ENCODE measurements at places on chromosomes 6 and 20.

DNA sequence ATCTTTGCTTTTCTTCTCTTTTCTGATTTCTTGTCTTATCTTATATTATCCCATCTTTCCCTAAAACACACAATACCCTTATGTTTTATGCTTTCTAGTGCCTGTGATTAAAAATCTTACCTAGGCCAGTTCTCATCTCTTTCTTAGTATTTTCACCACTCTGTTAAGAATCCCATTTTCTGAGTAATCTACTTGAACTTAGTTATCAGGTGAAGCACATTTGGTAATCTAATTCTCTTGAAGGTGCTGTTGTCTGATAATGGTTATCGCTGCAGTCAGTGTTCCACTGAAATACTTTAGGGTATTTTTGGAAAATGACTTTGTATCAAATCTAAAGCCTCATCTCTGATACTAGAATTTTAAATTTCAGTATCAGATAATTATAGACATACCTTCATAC is 192.5 kb upstream of the MAN1A1 start:
- no peak for DNase-seq

DNA sequence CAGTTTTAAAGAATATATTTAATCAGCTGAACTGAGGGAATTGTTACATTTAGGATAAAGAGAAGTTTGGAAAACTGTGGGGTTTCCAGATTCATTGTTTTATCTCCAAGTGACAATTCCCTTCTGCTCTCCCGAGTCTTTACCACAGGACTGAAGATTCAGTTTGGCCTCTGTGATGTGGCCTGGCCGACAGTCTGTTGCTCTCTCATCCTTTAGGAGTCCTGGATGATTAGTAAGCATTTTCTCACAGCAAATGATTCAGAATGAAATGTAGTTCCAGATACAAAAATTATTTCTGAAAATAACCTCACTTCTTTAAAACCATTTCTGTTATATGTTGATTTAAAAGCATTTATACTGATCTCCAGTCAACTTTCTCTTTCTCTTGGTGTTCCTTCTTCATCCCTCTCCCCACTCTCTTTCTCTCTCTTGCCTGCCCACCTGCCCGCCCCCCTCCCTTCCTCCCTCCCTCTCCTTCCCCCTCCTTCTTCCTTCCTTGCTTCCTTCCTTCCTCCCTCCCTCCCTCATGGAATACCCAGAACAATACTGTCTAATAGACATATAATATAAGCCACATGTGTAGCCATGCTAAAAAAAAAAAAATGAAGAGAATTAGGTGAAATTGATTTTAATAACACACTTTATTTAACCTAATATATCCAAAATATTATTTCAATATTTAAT is 254.9 kb downstream of the PRL start:
- DNase-seq: no peak

DNA sequence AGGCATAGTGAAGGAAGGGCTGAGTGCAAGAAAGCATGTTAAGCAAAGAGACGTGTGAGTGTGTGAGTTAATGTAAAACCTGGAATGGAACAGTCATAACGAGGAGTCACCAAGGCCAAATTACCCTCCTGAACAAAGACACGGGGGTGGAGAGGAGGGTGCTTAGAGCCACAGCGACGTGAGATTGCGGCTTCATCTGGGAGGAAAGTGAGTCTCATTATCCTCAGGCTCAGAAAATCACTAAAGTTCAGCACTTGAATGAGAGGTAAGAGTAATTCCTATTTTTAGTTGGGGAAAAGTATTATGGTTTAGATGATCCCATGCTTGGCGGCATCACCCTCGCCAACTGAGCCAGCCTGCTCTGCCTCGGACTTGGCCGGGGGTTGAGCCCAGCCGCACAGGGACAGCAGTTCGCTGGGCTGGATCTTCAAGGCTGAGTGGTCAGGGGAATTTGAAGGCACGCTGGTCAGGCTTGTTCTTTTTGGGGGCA is 136.6 kb downstream of the DTNBP1 start:
- no peak for DNase-seq

GRCh38 chr6:34236443-34237315 is at the start of gene HMGA1:
HMGA1 (plus strand) TSS chr6:34236873; CDS start chr6:34240781, 3,908 bp downstream.
- DNase-seq: peak; percentile 79

- DNase-seq: no peak
These were observed 48.3 kb downstream of the PFDN4 start for GRCh38 chr20:54256202-54256601.

DNA sequence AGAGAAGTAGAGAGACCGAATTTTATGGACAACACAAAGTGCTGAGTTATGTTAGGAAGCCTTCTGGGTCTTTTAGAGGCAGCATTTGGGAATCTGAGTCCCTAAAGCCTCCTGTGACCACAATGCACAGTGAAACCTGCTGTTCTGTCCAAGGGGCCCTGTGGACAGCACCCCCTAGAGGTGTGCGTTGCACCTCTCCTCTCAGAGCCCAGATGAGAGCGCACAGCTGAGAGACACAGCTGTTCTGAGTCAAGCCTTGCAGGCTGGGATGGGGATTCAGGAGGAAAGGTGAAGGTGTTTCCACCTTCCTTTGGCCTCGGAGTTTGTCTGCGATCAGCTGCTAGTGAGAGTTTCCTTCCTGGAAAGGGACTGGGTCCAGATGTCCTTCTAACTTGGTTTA is 13.0 kb downstream of the PCK1 start:
- DNase-seq: no peak

GRCh38 chr20:49624317-49624716 is 56.4 kb upstream of the PTGIS start:
- DNase-seq: no peak

DNA sequence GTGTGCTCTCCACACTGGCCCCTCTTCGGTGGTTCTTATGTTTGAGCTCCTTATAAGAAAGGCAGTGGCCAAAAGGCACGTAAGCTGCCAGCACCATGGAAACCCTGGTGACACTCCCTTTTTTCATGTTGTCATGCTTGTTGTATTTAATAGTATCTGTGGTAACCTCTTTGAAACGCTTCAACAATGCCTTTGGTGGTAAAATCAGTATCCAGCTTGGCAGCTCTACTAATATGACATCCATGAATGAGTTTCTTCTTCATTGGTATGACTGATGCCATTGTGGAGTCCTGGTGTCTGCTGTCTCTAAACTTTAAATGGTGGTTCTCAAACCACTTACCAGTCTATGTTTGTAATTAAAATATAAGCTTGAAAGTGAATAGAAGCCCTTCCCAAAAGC is 10.7 kb upstream of the MYLK2 start:
- DNase-seq: no peak

DNA sequence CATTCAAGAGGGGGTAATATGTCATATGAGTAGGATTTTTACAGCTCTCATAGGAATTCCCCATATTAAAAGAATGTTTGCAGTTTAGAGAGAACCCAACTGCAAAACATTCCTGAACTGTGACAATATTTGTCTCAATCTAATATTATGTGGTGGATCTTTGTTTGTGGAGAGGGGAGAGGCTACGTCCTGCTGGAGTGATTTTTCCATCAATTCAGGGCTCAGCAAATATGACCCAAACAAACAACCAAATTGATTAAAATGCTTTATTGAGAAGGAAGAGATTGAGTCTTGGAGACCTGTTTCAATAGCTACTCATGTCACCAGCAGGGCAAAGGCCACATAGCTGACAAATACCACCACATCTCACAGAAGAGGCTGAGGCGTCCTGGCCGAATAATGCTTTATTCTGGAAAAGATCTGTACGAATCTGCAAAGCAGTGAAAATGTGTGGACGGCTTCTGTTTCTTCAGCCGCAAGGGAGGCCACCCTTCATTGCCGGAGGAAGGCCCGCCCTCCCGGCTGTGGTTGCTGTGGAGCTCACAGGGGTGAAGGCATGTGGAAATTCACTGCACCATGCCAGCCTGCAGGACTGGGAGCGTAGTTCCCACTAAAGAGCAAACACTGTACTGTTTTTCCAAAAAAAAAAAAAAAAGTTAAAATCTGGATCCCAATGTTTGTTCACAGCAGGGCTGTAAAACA is 89.7 kb upstream of the QKI start:
- DNase-seq: no peak

GRCh38 chr6:26550250-26550993 is 12.3 kb downstream of the HMGN4 start:
- DNase-seq: no peak

DNA sequence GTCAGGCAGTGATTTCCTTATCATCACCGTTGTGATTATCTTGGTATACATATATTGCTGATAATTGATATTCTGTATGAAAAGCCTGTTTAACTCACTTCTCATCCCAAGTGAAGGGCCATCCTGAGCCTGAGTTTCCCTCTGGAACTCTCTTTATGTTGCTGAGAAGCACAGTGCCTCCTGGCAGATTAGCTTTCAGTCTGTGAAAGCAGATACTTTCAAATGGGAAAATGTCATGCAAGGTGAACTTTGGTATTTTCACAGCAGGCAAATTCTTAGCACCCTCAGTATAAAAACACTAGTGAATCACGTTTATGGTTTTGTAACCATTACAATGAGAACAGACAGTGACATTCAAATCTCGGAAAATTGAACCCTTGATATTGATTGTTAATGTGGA is 151.6 kb downstream of the PRIM2 start:
- DNase-seq: no peak

GRCh38 chr6:160439751-160440150 is 91.6 kb downstream of the SLC22A3 start:
- no peak for DNase-seq

- no peak for DNase-seq
These were observed 214.6 kb downstream of the GMDS start for GRCh38 chr6:2030682-2031244.

DNA sequence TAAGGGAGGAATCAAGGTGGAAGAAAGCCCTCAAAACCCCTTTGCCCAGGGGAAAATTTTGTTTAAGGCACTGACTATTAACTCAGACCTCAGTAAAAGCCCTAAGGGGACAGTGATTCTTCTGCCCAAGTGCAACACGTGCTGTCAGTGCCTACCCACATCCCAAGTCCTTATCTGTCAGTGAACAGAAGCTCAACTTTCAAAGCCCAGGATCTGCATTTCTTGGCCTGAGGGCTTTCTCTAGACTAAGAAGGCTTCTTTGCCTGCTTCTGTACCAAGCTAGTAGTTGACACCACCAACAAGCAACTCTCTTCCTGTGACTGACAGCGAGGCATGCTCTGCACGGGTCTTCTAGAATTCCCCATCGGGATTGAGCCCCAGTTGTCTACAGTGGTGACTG is 416.0 kb upstream of the SPTLC3 start:
- DNase-seq: no peak

DNA sequence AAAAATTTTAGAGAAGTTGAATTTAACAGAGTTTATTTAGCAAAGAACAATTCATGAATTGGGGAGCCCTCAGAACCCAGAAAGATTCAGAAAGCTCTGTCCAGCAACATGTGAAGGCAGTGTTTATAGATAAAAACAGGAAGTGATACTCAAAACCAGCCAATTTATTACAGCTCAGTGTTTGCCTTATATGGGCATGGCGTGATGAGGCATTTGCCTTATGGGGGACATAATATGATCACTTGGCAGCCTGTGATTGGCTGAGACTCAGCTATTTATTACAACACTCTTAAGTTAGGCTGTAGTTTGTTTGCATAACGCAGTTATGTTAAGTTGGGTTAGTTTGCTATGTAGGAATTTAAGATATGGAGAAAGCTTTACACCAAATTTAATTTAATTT is 11.5 kb downstream of the HLA-DPA1 start:
- DNase-seq: no peak

DNA sequence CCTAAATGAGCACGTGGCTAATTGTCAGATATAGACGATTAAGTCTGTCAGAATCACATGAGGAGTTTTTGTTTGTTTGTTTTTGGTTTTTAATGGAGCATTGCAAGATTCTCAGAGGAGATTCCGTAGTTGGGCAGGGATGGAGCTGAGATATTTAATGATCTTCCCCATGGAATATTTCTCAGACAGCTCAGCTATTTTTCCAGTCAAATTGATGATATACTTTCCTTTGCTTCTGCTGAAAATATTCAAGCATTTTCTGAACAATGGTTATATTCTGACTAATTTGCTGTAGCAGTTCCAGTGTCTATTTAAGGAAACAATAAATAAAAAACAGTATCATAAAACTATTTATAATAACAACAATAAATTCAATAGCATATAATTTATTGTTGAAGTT is 348.4 kb downstream of the KIF16B start:
- no peak for DNase-seq

DNA sequence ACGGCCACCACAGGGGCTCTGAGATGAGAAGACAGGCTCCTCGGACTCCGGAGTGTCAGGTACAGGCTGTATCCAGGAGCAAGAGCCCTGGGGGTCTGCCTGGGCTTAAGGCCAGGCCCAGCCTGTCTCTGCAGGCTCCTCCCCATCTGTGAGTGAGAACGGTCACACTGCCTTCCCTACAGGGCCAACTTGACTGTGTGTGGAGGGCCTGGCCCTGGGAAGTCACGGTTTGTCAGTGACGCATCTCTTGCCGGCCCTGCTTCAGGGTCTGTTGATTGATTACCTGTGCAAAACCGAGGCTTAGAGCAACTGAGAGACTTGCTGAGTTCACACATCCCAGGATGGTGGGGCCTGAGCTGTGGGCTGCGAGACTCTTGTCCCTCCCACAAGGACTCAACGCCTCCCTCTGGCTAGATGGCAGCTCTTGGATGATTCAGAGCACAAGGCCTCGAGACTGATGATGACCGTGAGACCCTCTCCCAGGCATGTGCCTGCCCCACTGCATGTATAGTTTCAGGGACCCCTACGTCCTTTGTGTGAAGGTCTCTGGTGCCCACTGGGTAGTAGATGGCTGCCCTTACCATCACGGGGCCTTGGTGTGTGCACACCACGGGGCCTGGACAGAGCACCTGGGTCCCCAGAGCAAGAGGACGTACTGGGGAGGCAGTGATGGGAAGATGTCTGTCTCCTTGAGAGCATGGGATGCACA is 5.9 kb downstream of the RBM38 start:
- DNase-seq: no peak

DNA sequence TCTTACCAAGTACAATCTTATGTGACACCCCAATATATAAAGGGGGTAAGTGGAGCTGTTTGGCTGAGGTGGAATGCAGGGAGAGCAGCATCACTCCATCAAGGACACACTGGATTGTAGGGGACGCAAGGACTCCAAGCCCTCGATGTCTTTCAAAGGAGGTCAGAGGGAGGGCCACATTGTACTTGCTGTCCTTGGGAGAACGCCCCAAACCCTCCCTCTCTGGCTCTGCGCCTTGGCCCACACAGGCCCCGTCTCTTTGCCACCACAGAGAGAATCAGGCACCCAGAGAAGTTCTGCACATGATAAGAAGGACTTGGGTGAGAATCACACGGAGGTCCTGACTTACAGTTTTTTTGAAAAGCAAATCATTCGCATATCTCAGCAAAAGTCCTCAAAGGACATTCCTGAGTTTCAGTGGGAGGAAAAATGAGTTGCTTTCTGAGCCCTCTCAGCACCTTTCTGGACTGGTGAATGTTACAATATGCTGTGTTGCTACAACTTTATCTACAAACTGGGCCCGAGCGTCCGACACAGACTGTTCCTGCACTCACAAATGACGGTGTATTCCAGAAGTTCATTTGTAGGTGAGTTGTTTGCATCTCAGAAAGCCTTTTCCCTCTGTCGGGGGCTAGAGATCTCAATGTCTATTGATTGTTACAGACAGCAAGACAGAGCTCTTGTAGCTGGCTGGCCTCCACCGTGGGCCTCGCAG is 92.5 kb upstream of the AKAP12 start:
- no peak for DNase-seq
